ENCODE measurements at places on chromosomes 1 and 21.

DNA sequence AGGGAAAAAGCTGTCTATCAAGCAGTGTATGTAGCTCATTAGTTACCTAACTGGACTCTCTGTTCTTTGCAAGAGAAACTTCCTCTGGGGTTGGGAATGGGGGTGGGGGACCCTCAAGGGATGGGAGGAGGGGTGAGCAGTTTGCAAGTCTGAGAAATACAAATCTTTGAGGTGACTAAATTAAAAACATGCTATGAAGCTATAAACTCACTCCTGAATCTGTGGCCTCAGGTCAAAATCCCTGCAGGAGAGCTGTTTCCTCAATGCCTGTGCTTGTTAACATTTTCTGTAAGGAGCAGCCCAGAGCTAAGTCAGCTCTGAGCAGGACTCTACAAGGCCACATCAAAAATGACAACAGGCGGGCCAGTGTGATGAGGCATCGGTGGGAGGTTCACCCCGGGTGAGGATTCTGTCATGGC, 32.8 kb upstream of the PTPRC start:
- no peak for DNase-seq

DNA sequence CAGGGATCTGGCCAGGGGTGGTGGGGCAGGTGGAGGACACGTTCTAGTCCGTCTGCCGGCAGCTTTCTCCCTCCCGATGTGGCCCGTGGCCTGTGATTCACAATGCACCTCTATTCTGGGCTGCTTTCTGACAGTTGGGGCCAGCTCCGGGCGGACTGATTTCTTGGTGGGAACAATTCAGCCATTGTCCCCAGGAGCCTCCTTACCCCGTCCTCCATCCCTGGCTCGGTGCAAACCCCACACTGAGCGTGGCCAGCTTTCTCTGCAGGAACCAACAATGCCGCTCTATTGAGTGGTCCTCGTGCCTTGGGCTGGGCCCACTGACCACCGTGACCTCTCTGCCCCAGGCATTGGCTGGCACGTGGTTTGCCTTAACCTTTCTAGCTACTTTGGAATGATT, 29.7 kb downstream of the PADI2 start:
- DNase-seq = no peak

DNA sequence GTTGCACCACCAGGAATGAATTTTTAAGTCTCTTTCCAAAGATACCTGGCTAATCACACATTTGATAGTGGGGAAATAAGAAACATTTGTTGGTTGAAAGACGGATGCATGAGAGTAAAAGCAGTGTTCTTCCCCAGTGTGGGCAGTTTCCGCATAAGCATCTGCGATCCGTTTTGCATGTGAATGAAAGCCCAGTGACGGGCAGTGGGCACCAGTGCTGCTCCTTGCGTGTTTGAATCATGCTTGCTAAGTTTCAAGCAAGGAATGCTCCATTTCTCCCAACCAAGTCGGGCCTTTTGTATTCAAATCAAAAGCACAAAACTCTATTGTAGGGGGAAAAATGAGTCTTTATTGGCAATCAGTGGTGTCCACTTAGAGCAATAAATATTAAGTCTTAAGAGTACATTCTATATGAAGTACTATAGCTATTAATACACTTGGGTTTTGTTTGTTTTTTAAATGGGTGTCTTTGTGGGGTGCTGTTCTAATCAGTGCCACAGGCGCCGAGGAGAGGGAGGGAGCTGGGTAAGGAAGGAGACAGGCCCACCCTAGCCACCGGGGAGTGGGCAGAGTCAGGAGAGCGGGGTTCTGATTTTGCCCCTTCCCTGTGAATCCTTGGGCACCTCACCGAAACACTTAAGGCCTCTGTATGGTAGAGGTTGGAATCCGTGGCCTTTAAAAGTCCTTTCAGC, 750 bp upstream of the PTGFRN start:
- no peak for DNase-seq

DNA sequence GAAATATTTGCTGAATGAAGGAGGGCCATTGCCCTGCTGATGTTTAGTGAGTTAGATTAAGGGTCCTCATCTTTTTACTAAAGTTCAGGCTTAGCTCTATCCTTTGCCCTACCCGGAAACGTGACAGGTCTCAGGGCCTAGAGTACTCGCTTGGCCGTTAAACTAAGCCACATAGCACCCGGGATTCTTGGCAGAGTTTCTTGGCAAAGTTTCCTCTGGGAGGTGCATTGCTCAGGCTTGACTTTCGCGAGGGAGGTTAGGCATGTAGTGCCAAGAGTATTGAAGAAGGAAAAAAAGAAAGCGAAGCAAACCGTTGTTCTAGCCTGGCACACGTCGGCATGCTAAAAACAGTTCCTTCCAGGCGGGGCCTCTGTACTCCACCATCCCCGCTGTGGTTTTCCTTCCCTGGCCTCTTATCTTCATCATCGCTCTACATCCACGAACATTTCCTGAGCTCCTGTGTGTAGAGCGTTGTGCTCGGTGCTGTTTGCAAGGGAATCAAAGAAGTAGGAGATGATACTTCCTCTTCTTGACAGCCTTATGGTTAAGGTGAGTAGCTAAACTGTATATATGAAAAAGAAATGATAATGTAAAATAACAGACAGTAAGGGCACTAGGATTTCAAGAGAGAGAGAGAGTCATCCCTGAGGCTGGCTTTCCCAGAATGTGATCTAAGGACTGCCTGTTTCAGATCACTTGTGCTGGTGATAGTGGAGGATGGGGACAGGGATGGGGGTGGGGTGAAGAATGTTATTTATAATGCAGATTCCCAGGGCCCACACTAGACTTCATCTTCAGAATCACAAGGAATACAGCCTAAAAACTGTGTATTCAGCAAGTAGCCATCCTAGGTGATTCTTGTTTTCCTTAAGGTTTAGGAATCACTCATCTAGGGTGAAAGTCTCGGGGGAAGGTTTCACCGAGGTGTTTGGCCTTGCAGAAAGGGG, 18.8 kb downstream of the RNF220 start:
- no peak for DNase-seq

DNA sequence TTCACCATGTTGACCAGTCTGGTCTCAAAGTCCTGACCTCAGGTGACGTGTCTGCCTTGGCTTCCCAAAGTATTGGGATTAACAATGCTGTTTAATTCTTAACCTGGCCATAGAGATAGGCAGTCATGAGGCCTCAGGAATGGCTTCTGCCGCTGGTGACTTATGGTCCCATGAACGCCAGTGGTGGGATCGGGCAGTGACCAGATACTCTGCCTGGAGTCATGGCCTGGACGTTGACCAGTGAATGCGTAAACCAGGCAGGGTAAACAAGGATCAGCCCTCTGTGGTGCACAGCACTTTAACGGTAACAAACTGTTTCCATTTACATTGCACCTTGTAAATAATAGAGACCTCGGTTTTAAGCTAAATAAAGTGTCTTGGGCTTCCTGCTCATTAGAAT, 23.0 kb downstream of the MTARC1 start:
- no peak for DNase-seq

- no peak for DNase-seq
Observed at GRCh38 chr1:183648042-183648441, 5.1 kb downstream of the APOBEC4 start.

DNA sequence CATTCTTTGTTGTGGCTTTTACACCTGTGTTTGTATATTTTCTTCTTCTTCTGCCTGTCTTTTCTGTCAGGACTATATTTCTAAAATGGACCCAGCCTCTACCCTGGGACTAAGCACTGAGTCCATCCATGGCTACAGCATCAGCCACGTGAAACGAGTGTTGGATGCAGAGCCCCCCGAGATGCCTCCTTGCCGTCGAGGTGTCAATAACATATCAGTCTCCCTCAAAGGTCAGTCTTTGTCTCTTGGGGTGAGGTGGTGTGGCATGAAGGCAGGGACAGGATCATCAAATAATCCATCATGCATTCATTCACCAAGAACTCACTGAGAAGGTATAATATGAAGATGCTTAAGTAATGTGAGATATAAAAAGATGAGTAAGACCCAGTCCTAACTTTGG, 19.1 kb upstream of the IPO9 start:
- no peak for DNase-seq

DNA sequence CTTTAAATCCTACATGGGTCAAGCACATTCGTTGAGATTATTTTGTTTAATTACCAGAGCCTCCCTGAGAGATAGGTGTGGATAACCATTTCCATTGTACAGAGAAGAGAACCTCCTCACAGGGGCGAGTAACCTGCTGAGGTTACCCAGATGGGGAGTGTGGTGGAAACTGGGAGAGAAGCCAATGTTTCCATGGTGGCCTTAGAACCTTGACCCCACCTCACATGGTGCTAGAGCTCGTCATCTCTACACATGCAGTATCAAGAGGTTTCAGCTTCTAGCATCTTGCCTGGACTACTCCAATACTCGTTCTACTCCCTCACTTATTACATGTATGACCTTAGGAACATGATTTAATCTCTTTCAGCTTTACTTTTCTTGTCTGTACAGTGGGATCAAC, 4.8 kb downstream of the REG4 start:
- no peak for DNase-seq

DNA sequence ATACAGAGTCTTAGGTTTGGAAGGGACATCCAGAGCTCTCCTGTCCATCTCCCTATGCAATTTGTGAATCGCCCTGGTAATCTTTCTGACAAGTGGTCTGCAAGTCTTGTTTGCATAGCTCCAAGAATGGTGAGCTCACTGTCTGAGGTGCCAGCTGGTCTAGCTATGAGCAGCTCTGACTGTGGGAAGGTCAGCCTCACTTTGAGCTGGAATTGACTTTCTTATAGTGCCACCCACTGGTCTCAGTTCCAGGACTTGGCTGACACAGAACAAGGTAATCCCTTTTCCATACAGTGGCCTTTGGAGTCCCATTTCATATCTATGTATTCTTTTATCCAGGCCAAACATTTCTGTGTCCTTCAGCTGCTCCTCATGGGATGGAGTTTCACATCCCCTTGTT, 95.6 kb upstream of the C8B start:
- no peak for DNase-seq

- no peak for DNase-seq
Observed at GRCh38 chr1:69055194-69055593, 512.5 kb upstream of the LRRC7 start.

DNA sequence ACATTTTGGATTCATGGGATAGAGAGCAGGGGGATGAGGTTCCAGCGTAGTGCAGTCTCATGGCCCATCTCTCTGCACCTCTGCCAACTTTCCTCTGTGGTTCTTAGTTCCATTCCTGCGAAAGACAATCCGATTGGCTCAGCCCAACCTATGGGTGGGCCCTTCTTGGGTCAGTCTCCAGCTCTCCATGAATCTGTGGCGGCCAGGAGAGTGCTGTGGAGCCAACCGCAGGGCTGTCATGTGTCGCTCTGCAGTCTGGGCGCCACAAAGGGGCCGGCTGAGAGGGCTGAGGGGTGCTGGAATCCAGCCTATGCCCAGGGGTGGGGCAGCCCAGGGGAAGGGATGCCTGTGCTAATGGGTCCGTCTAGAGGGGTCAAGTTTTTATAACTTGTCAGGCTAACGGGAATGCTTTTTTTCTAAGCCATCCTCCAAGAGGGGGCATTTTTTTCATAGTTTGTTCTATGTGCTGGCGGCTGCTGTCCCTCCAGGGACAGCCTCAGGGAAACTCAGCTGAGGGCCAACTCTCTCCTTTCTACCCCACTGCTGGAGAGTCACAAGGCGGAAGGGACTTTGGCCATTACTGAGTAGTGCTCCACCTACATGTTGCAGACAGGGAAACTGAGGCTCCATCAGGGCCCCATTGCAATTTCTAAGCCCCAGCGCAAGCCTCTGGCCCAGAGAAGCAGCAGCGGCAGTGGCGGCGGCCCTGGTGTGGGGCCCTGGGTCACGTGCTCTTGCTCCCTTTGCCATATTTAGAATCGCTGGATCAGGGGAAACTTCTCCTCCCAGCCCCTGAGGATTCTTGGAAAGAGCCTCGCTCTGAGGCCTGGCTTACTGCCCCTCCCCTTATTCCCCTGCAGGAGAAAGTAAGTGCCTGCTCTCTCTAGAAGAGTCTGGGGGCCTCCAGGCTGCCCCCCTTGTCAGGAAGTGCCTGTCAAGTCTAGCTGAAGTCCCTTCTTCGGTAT, 23.4 kb downstream of the KCNQ4 start:
- DNase-seq = no peak

GRCh38 chr21:43684424-43684823, 25.1 kb downstream of the RRP1B start:
- no peak for DNase-seq

DNA sequence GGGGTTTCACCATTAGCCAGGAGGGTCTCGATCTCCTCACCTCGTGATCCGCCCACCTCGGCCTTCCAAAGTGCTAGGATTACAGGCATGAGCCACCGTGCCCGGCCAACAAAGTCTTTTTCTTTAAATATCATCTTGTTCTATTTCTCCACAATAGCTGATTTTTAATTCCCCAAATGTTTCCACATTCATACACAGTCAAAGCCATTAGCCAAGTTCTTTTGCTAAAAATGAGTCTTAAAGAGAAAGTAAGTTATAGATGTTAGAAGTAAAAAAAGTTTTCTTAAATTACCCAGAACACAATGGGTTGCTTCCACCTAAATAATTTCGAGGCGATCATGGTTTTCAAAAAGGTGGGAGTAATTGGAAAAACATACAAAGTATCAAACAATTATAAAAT, 30.6 kb downstream of the C2CD2 start:
- no peak for DNase-seq

- no peak for DNase-seq
Observed at GRCh38 chr21:41483415-41483814, 24.5 kb downstream of the TMPRSS2 start.

GRCh38 chr1:55317673-55318072, 102.5 kb upstream of the USP24 start:
- DNase-seq = no peak

DNA sequence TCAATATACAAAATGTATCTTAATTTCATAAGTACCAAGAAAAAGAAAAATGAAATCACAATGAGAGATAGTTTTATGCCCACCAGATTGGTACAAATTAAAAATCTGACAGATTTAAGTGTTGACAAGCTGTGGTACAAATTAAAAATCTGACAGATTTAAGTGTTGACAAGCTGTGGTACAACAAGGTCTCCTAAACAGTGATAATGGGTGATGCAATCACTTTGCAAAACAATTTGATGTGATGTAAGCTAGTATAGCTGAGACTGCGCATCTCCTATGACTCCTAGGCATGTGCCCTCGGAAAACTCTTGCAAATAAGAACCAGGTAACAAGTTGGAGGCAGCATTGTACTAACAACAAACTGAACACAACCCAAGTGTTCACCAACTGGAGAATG, 100.6 kb downstream of the LPAR3 start:
- no peak for DNase-seq

GRCh38 chr1:239418681-239419080, 32.3 kb downstream of the CHRM3 start:
- DNase-seq = no peak

DNA sequence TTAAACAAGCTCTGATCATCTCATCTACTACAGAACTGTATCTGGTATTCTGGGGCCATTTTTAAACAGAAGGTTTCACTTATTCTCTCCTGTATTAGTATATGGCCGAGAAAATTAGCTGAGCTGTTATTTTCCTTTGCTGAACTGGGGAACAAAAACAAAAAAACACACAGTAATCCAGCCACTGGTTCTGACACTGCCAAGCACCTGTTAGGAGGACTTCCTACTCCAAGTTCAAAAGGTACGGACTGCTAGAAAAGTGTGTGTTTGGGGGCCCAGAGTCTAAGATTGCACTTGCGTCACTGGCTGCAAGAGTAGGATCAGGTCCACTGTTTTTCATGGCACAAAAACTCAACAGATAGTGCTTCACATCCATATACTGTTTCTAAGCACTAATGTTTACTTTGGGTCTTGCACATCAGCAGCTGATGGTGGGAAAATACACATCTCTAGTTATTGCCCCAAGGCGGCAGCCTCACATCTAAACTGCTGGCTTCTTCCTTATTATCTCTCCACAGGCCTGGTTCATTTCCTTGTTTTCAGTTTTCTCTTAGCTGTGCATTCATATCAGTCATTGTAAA, 226.1 kb downstream of the FGGY start:
- DNase-seq = no peak

All from NCI-H1436 treated with DMSO at 0.1 percent for 48 hours (cell line).